Smooth muscle cell of bladder (primary cell): ENCODE measurements at places on chromosomes 11 and 22. TPM values are rescaled to one million over a fixed set of nuclear protein-coding genes. Genes with fewer than 3 reads are reported as not detected.

Gene MRGPRE
- not detected in 2 replicates for total RNA-seq

Gene OR51I1
- total RNA-seq = 0.28 TPM in 1 of 2 replicates, not detected in the other

Gene BIK
- total RNA-seq = not detected in 2 replicates

Gene KIRREL3
- 0.28 and 1.5 TPM in 2 replicates for total RNA-seq

Gene SHANK3
- 0.57 and 0.74 TPM in 2 replicates for total RNA-seq

Gene VWCE
- 0.85 and 1.7 TPM in 2 replicates for total RNA-seq

Gene POU2AF1
- total RNA-seq = not detected in 2 replicates

Gene TEX54
- not detected in 2 replicates for total RNA-seq

Gene UQCC3
- 11.7 and 12.1 TPM in 2 replicates for total RNA-seq

Gene TMEM218
- 22.6 and 24.3 TPM in 2 replicates for total RNA-seq

Gene RIMBP3C
- total RNA-seq = 0.14 and 0.18 TPM in 2 replicates

Gene ZP1
- 0.55 and 1.00 TPM in 2 replicates for total RNA-seq

Gene PTGDR2
- 0.28 TPM in 1 of 2 replicates, not detected in the other for total RNA-seq

Gene TYR
- total RNA-seq = not detected in 2 replicates

Gene SAA1
- total RNA-seq = 0.37 TPM in 1 of 2 replicates, not detected in the other

Gene MOV10L1
- total RNA-seq = 8.6 and 14.8 TPM in 2 replicates

Gene ROBO3
- total RNA-seq = 6.0 and 6.1 TPM in 2 replicates

Gene OPCML
- total RNA-seq = not detected in 2 replicates

Gene KCNJ11
- not detected in 2 replicates for total RNA-seq

Gene NPTXR
- total RNA-seq = 0.14 and 0.46 TPM in 2 replicates

Gene OR4C5
- total RNA-seq = not detected in 2 replicates

Gene SEC14L6
- total RNA-seq = 0.14 and 0.18 TPM in 2 replicates

Gene CBLIF
- not detected in 2 replicates for total RNA-seq

Gene TMEM86A
- 0.57 and 0.83 TPM in 2 replicates for total RNA-seq

Gene TMEM151A
- total RNA-seq = under 0.01 and 0.18 TPM in 2 replicates

Gene GNAZ
- 3.4 and 3.7 TPM in 2 replicates for total RNA-seq

Gene GAS2L1
- total RNA-seq = 4.0 and 6.3 TPM in 2 replicates

Gene OR5B21
- total RNA-seq = 0.14 TPM in 1 of 2 replicates, not detected in the other

Gene FBXO3
- 29.2 and 31.2 TPM in 2 replicates for total RNA-seq

Gene KRTAP5-11
- total RNA-seq = not detected in 2 replicates

Gene TRIM49
- not detected in 2 replicates for total RNA-seq

Gene TENM4
- total RNA-seq = 5.0 and 16.4 TPM in 2 replicates

Gene SF3A1
- 15.9 and 17.5 TPM in 2 replicates for total RNA-seq

Gene SCGB1D2
- not detected in 2 replicates for total RNA-seq

Gene NF2
- 43.7 and 58.4 TPM in 2 replicates for total RNA-seq

Gene CENPM
- total RNA-seq = 3.5 and 6.0 TPM in 2 replicates

Gene PACSIN3
- 18.2 and 19.3 TPM in 2 replicates for total RNA-seq

Gene NPAS4
- not detected in 2 replicates for total RNA-seq
